NCI-H1694 treated with DMSO at 0.1 percent for 48 hours (cell line): ENCODE measurements at places on chromosomes 7 and 10.

GRCh38 chr10:97915346-97916131, 65.9 kb downstream of the GOLGA7B start:
- DNase-seq: peak; percentile 79

DNA sequence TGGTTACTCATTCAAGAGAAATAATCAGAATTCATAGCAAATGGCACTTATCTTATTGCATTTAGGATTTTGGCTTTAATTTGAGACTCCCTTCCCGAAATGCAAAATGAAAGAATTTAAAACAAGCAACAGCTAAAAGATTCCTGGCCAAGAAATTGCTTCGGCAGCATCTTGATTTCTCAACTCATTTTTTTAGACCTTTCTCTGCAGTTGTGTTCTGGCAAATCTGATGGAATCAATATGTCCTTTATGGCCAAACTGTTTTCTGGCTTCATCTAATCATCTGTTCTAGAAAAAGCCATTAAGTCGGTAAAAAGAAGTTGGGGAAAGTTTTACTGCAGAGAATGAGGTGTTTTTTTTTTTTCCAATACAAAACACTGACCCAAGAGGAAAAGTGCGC, 172.1 kb downstream of the SLC16A9 start:
- DNase-seq: no peak

DNA sequence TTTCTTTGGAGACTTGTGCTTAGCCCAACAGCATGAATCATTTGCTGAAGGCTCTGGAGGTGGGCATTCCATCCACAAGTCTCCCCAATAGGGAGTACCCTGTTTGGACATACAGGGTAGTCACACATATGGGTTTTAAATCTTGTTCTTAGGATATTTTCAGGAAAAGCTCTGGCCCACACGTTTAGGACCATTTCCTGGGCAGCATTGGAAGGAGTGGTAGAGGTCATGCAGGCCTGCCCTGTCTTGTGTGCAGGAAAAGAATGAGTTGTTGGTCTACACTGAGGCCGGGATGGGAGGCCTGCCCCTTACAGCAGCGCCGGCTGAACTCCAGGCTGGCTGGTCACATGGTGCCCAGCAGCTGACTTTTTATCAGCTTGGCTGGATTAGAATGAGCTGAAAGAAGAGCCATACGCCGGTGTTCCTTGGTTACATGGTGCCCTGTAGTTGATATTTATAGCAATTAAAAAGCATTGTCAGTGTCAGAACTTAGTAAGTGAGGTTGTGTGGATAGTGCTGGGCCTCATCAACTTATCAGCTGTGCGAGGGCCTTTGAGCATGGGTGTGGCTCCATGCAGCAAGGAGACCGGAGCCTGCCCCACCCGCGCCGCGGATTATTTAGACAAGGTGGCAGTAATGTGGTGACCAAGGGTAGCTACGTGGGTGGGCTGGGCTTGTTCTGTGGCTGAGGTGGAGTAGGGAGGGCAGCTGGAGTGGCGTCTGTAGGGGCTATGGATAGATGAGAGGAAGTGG, 28.6 kb downstream of the OGDH start:
- DNase-seq: no peak

DNA sequence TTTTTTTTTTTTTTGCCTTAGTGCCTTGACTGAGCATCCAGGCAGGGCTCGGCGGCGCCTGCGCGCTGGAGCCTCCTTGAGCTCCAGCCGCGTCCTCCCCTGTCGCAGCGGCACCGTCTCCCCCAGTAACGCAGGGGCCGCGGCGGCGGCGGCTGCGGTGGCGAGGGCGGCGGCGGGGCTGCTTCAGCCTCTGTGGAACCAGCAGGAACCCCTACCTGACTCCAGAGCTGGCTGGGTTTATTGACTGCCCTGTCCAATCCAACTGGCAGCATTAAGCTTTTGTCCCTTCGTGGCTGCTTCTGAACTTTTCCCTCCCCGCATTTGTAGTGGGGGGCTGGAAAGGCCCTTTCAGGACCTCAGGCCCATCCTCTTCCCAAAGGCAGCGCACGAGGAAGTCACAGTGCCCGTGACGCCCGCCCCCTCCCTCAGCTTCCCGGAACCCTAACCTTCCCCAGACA, at the start of gene GPR85:
GPR85 (minus strand) TSS at position 397 of the 458 bp plus-strand sequence. CDS start 2,106 bp downstream, outside the sequence.
- DNase-seq: peak; percentile 47

GRCh38 chr7:29989257-29989995, at the start of gene SCRN1:
SCRN1 (minus strand) TSS chr7:29989801; CDS start chr7:29969067, 20,734 bp downstream.
- no peak for DNase-seq

- no peak for DNase-seq
Observed at GRCh38 chr7:85172530-85172941, 14.3 kb downstream of the SEMA3D start.

DNA sequence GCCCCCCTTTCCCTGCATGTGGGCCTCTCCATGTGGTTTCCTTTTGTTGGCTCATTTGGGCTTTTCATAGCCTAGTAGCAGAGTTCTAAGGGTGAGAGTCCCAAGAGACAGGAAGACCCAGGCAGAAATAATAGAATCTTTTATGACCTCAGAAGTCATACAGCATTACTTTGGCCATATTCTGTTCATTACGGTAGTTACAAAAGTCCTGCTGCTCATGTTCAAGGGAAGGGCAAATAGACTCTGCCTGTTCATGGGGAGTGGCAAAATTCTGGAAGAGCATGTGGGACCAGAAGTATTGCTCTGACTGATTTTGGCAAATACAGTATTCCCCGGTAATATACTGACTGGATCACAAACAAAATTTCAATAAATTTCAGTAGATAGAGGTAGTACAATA, 910.3 kb downstream of the LRMDA start:
- no peak for DNase-seq

GRCh38 chr10:128723631-128724205, 597.5 kb upstream of the MKI67 start:
- no peak for DNase-seq

DNA sequence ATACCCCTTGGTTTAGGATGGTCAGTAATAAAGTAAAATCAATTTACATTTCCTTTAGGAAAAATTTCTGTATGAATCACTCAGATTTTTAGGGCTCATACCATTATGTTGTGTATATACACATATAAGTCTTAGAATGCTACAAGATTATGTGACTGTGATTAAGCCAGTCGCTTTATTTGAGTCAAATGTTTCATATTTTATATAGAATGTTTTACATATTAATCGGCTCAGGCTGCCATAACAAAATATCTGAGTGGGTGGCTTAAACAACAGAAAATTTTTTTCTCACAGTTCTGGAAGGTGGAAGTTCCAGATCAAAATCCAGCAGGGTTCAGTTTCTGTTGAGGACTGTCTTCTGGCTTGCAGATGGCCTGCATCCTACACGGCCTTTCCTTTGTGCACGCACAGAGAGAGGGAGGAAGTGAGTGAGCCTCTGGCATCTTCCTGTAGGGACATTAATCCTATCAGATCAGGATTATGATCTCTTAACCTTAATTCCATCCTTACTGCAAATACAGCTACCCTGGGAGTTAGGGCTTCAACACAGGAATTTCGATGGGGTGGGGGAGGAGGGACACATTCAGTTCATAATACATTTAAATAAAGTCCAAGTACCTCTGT, 198.0 kb downstream of the PHF14 start:
- DNase-seq: no peak

GRCh38 chr10:9103301-9103700, 1048.8 kb downstream of the GATA3 start:
- DNase-seq: no peak

DNA sequence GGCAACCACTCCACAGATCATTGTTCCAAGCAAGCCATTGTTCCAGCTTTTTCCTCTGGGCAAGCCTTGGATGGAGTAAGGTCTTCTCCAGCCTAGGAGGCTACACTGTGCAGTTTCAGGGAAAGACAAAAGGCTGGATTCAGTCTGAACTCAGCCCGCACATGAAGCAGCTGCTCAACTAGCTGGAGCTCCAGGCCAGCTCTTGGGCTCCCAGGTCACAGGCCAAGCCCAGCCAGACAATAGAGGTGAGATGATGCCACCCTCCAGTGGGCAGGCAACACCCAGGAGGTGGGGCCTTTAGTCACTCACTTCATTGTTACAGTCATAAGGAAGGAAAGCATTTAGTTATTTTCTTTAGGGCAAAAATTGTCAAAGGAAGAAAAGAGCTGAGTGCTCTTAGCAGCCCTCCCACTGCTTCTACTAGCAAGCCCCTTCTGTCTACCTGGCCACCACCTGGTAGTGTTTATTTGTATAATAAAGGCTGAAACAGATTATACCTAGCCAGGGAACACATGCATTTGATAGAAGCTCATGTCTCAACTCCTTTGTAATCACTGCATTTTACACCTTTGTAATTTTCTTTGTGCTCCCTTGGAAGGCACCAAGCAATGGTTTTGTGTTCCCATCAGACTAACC, 253.4 kb downstream of the WDR11 start:
- no peak for DNase-seq

- no peak for DNase-seq
Observed at GRCh38 chr7:141695803-141696289, 6.1 kb downstream of the DENND11 start.

GRCh38 chr10:13270877-13271551, 28.9 kb downstream of the PHYH start:
- DNase-seq: no peak

DNA sequence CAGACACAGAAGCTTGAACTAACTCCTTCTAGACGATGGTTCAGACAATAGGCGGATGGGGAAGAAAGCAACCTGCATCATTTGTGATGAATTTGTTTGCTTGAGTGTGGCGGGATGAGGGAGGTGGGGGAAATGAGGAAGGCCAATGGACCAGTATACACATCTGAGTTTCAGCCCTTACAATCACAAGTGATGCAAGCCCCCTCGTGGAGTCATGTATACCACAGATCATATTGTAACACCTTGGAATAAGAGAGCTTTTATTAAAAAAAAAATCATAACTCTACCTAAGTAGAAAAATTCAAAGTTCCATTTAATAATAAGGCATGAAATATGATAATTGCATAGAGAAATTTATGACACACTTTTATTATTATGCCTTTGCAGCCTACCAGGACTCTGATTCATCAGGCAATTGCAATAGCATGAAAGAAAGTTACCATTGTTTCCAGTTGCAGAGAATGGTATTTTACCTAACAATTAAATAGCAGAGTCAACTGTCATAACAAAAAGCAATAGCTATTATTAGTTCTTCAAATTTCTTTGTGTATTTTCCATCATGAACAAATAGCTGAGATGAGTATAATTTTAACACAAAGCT, 230.2 kb upstream of the AKR1E2 start:
- no peak for DNase-seq

DNA sequence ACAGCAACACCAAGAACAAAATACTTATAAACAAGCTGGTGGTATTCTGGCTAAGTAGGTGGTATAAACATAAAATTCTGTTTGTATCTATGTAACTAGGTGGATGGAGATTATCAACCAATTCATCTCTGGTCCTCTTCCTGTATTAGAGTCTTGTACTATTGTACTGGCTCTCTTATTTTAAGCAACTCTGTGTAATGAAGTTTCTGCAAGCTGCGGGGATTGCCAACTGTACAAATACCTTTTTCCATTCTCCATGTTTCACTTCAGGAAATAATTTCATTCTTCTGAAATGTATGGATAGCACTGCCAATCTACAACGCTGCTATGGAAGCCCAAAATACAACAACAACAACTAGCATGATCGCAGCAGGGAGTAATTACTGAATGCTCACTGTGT, 44.8 kb downstream of the JAZF1 start:
- no peak for DNase-seq
